ENCODE measurements at places on chromosomes 7 and 10.

DNA sequence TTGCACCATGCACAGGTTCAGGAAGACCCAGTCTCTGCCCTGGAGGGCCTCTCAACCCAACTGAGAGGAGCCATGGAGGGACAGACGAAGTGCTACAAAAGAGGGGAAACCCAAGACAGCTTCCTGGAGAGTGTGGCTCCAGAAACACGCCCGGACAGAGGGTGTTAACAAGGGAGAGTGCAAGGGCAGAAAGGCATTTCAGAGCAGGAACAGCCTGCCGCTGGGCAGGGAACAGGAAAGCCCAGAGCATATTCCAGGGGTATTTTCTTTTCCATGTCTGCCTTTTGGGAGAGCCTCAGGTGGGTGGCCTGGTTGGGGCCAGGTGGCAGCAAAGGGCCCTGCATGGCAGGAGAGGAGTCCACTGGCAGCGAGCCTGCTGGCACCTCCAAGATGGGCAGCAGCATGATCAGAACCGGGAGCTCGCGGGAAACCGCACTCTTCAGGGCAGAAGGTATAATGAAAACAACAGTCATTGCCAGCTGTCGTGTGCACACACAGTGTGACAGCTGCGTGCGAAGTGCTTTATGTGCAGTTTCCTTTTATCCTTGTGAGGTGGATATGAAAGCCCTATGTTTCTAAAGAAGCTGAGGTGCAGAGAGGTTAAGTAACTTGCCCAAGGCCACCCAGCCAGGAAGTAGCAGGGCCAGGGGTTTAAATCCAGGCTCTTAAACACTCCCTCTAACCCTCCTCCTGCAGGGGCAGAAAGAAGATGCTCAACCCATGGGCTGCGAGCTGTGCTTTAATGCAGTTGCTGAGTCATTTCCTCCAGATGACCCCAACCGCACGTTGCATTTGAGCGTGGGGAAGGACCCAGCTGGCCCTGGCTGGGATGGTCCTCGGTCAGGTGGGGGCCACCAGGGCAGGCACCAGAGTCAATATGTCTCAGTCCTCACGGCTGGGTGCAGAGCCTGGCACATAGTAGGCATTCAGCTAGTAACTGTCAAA, 128.6 kb downstream of the OAT start:
- no peak for DNase-seq

- DNase-seq: no peak
Observed at GRCh38 chr7:30116771-30117170, 18.0 kb upstream of the MTURN start.

DNA sequence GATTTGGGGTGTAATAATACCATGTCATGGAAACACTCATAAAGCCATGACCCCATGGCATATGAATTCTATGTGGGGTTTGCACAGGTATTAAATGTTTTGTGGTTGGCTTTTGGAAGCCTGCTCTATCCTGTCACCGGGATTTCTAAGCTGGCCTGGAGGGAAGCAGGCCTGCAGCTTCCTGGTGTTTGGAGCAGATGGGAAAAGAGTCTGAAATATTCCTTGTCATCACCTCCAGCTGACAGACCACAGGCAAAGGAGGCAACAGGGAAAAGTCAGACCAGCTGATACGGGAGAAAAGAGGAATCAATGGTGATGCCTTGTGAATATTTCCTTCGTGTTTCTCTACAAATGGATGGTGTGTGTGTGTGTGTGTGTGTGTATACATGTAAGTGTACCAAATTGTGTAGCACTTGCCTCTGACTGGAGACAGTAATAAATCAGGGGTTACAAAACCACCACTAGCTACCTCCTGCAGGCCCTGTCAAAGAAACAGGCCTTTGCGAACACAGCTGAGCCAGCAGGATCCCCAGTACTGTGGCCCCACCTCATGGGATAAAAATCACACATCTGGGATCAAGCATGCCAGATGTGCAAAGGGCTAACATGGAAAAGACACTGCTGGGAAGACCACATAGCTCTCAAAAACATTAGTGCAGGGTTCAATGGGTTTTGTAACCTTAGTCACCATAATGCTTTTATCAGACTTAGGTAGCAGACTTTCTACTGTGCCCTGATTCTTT, 120.8 kb upstream of the HPS1 start:
- DNase-seq: no peak

DNA sequence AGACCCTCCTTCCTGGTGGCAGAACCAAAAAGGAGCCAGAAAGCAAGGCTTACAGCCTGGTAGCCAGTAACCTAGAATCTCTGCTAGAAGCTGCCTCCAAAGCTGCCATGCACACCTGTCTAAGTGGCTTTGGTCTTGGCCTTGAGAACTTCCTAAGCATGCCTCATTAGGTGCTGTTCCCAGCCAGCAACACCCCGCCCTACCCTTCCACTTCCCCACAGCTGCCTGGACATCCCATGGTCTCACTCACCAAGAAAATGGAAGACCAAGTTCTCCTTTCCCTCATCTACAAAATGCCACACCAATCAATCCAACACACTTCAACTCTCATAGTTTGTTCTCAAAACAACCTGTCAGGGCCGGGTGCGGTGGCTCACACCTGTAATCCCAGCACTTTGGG, 4.2 kb downstream of the PSAP start:
- no peak for DNase-seq

GRCh38 chr7:131921016-131921415, 364.6 kb upstream of the PODXL start:
- DNase-seq: no peak

- DNase-seq: no peak
Observed at GRCh38 chr7:136403591-136403990, 426.4 kb upstream of the MTPN start.

GRCh38 chr7:22447762-22448161, 52.2 kb downstream of the STEAP1B start:
- no peak for DNase-seq

DNA sequence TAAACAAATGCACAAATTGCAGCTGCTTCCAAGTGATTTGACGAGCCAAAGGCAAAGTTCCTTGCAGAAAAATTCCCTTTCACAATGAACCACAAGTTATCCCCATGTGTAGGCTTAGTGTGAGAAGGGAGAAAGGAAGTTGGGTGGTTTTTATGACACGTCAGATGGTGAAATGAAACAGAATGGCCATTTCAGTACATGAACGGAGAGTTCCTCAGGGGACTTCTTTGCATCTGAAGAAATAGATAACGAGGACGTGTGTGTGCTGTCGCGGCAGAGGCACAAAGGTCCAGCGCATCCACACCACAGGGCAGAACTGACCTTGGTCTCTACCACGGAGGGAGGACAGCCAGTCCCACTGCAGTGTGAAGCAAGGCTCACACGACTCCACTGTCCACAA, 135.9 kb downstream of the PAXIP1 start:
- no peak for DNase-seq

GRCh38 chr7:90599892-90600555, 3.9 kb downstream of the CDK14 start:
- no peak for DNase-seq

GRCh38 chr7:6171532-6172223, 100.7 kb downstream of the CYTH3 start:
- DNase-seq: no peak

DNA sequence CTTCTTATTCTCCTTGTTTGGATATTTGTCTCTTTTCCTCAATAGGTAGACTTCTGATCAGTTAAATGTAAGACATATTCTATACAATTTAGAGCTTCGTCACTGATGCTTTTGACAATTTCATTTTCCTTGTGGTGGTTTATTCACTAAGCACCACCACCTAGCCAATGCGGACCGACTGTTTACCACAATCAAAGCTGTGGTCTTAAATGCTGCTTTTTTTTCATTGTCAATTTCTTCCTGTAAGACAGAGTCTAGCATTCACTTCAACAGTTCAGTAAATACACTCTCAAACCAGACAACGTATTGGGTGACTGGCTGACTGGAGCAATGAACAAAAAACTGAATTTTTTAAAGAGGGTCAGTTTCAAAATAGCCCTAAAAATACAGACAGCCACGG, 239.0 kb downstream of the DNAJB6 start:
- DNase-seq: no peak

GRCh38 chr7:106063024-106063423, 49.1 kb downstream of the SYPL1 start:
- DNase-seq: no peak

GRCh38 chr10:56370217-56371113, 9.4 kb upstream of the ZWINT start:
- DNase-seq: no peak

DNA sequence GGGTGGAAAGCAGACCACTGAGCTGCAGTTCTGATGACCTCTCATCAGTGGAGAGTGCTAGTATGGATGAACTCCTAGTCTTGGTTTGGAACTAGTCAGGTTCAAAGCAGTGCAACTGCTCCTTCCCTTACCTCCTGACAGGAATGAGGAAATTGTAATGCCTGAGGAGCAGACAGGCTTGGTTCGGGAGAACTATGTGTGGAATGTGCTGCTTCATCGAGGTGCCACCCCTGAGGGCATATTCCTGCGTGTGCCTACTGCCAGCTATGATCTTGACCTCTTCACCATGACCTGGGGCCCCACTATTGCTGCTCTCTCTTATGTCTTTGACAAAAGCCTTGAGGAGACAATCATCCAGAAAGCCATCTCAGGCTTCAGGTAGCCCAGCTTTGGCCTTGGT, 27.4 kb upstream of the NFKB2 start:
- DNase-seq: no peak

GRCh38 chr7:169276-170172, 22.8 kb upstream of the FAM20C start:
- no peak for DNase-seq

Measured in HuH-7 (cell line).